NT2/D1 (cell line): ENCODE measurements at places on chromosomes 7 and 10.

DNA sequence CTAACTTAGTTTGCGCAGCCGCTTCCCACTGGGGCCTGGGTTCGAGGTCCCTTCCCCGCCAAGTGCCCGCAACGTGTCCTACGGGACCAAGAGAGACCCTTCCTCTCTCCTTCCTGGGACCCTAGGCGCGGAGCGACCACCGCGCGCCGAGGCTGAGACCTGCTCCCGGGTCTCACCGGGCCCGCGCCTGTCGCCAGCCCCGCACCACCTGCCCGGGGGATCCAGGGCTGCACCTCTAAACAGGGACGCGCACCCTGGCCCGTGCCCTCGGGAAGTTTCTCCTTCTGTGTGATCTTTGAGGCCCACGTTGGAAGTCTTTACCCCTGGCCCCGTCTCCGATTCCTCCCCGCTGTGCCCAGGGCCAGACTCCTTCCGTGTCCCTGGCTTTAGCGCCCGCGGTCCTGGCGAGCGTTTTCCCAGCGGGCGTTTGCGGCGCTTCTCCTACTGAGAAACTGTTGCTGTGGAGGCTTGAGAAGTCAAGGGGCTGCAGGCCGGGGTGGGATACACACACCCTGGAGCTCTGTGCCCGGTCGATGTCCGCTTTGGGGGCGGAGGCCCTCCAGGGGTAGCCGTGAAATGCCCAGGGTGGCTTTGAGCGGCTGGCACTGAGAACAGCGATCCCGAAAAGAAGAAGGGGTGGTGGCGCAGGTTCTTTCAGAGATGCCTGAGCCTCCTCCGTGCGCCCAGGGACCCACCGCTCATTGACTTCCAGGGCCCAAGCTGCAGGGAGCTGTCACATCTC is 575 bp downstream of the PLPP4 start:
- no peak for DNase-seq

DNA sequence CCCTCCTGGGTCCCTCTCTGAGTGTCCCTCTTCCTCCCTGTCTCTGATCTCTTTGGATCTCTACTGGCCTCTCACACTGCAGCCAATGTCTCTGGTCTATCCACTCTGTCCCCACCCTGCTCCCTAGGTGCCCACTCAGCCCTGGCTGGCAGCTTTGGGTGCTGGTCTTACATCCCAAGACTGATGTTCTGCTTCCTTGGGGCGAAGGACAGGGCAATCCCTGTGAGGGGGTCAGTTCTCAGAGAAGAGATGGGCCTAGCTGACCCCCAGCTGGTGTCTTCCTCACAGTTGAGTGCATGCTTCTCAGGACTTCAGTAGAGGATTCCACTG is 51.7 kb upstream of the CAMK2B start:
- DNase-seq: no peak

GRCh38 chr10:100864978-100865377 is 47.8 kb upstream of the SLF2 start:
- no peak for DNase-seq

- no peak for DNase-seq
Measured at GRCh38 chr7:17142831-17143541, 155.5 kb upstream of the AHR start.

DNA sequence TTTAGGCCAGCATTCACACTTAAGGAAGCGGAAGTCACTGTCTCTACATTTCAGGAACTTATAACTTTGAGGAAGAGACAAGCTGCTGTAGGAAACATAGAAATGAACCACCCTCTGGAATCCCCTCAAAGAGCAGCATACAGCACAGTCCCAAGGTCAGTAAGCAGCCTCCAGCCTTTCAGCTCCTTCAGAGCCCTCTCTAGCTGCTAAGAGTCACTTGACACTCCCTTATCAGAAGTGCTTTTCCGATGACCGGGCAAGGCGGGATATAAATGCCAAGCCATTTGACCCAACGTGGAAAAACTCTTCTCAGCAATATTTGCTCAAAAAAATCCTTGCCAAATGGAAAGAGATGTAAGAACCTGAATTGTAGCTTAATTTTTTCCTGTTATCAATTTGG is 1284.3 kb downstream of the XPNPEP1 start:
- no peak for DNase-seq

DNA sequence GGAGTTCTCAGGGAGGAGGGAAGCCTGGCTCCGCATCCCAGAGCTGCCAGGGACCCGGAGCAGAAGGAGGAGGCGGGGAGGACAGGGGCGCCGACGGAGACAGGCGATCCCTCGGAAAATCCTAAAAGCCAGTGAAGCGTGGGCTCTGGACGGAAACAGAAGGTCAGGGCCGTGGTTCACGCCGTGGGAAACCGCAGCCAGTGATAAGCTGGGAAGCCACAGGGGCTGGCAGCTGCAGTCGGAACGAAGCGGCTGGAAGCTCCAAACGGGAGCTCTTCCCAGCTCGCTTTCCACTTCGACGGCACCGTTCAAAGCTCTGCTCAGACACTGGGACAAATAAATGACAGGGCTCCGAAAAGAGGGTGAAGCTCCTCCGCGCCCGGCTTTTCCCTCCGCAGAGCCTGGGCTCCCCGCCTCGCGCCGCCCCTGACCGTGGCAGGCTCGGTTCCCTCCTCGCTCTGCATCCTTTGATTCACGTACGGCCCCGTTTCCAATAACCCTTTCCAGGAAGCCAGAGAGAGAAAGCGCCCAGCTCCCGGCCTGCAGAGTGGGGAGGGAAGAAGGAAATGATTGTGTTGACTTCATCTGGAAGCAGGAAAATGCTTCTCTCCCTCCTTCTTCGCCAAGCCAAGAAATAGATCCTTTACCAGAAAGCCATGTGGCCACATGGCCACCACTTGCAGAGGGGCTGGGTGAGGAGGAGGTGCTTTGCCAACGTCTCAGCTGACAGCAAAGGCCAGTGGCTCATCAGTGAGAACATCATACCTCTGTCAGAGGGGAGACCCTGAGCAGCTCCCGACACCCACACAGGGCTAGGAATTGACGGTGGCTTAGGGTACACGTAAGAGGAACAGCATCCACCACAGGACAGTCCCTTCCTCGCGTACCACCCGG is 57.4 kb downstream of the ADRB1 start:
- no peak for DNase-seq

- DNase-seq: no peak
Measured at GRCh38 chr10:17265468-17265867, 37.4 kb downstream of the VIM start.

- no peak for DNase-seq
Measured at GRCh38 chr7:20861468-20861867, 74.8 kb upstream of the SP8 start.

DNA sequence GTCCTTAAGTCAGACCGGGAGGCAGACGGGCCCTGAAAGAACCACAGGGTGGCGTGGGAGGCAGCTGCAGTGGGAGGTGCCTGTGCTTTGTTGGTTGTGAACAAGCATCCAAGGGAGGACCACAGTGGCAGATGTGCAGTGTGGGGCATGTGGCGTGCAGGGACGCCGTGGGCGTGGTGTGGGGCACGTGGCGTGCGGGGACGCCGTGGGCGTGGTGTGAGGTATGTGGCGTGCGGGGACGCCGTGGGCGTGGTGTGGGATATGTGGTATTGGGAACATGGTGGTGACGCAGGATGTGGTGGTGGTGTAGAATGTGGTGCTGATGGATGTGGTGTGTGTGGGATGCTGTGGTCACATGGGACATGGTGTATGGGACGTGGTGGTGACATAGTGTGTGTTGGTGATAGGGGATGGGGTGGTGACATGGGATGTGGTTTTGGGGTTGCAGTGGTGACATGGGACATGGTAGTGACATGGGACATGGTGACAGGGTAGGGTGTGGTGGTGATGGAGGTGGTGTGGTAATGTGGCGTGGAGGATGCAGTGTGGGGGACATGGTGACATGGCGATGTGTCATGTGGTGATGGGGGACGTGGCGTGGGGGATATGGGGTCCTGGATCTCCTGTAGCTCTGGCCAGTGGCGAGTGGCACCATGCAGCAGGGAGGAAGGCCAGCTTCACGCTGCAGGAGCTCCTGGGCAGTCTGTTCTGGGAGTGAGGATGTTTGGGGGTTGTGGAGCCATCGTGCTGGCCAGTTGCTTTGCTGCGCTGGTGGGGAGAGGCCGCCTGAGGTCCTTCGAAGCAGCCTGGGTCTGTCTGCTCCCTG is 78.8 kb downstream of the INPP5A start:
- DNase-seq: no peak

DNA sequence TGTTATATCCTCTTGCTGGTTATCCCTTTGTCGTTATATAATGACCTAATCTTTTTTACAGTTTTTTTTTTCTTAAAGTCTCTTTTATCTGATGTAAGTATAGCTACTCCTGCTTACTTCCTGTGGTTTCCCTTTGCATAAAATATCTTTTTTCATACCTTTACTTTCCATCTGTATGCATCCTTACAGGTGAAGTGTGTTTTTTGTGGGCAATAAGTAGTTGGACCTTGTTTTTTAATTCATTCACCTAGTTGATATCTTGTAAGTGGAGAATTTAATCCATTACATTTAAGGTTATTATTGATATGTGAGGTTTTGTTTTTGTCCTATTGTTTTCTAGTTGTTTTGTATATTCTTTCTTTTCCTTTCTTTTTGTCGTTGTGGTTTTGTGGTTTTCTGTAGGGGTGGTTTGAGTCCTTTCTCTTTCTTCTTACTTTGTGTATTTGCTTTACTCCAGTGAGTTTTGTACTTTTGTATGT is 168.6 kb downstream of the MLLT10 start:
- DNase-seq: no peak

- no peak for DNase-seq
Measured at GRCh38 chr10:30248728-30249127, 100.3 kb downstream of the MTPAP start.

DNA sequence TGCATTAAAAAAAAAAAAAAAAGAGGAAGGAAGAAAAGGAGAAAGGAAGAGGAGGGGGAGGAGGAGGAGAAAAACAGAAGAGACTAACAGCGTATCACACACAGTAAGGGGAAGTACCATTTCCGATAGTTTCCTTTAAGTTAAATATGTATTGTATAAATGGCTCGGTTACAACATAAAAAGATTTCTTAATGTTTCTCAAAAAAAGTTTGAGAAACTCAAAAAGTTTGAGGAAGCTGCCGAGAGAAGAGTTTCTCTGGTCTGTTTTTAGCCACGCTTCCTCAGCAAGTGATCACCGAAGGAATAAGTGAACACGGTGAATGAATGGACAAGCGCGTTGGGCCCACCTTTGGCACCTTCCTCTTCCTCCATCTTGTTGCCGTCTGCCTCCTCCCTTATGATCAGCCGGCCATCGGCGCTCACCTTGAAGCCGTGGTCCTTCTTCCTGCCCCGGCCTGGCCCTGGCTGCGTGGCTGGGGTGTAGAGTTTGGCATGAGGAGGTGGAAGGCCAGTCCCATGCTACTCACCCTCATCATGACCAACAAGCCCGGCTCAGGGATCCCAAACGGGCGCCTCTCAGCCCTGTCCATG is 31.3 kb upstream of the FRAT2 start:
- no peak for DNase-seq

DNA sequence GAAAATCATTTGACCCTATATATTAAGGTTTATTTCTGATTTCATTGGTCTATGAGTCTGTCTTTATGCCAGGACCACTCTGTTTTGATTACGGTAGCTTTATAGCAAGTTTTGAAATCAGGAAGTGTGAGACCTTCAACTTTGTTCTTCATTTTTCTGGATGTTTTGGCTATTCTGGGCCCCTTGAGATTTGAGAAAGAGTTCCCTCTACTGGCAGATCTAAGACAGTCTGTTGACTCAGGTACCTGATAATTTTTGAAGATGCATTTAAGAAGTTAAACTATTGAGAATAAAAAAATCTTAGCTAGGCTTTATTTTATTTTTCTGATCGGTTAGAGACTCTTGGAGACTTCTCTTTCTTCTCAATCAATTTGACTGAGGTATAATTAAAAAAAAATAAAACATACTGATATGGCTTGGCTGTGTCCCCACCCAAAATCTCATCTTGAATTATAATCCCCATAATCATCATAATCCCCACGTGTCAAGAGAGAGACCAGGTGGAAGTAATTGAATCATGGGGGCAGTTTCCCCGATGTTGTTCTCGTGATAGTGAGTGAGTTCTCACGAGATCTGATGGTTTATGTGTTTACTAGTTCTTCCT is 209.2 kb downstream of the SNX10 start:
- DNase-seq: no peak

DNA sequence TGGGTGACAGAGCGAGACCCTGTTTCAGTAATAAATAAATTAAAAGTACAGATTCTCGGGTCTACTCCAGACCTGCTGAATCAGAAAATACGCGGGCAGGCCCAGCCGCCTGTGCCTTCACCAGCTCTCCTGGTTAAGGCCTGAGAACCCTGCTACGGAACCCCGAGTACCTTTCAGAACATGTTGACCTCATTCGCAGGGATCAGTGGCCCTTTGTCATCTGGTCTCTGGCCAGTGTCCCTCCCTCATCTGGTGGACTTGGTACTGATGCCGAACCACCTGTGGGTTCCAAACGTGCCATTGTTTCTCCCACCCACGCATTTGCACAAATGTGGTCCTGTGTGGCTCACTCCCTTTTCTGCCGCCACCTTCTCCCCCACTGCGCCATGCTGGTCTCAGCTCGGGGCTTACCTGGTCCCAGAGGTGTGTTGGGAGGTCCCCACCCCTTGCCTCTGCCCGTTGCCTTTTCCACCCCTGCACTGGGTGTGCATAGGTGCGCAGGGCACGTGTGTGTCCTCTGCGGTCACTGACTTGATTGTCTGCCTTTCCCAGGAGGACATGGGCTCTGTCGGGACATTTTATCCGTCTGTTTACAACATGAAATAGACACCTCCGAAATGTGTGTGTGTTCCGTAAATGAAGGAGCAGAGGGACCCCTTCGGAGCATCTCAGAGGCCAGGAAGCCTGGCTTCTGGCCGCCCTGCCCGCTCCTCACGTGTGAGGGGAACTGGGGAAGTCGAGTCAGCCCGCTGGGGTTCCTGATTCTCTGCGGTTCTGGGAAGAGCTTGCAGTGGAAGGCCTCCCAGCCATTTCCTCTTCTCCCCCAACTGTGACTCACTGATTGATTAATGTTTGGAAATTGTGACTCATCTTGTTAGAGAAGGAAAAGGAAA is 135.2 kb downstream of the CUX1 start:
- no peak for DNase-seq

- peak; percentile 42 for DNase-seq
Measured at GRCh38 chr10:102802920-102803534, 34.2 kb downstream of the CYP17A1 start.

DNA sequence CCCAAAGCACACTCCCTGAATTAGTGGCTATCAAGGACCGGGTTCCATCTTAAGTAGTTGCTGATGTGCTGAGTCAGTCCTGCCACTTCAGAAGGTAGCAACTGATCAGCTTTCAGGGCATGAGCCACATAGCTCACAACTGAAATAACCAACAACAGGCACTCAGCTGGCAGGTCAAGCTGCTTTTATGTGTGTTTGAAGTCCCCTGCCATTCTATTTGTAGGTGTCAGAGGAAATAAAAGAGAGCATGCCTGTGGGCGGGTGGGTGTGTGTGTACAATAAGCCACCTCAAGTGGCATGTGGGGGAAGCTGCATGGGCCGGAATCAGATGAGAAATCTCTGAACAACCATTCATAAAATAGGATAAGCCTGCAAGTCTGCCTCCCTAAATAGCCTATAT is 114.3 kb upstream of the YAE1 start:
- no peak for DNase-seq

- DNase-seq: no peak
Measured at GRCh38 chr10:87702973-87703294, 43.3 kb downstream of the PAPSS2 start.

- DNase-seq: no peak
Measured at GRCh38 chr7:103418241-103418640, 27.8 kb downstream of the SLC26A5 start.
